ENCODE measurements at places on chromosomes 5 and 9.

GRCh38 chr5:37954561-37954960, 114.7 kb upstream of the GDNF start:
- no peak for DNase-seq

DNA sequence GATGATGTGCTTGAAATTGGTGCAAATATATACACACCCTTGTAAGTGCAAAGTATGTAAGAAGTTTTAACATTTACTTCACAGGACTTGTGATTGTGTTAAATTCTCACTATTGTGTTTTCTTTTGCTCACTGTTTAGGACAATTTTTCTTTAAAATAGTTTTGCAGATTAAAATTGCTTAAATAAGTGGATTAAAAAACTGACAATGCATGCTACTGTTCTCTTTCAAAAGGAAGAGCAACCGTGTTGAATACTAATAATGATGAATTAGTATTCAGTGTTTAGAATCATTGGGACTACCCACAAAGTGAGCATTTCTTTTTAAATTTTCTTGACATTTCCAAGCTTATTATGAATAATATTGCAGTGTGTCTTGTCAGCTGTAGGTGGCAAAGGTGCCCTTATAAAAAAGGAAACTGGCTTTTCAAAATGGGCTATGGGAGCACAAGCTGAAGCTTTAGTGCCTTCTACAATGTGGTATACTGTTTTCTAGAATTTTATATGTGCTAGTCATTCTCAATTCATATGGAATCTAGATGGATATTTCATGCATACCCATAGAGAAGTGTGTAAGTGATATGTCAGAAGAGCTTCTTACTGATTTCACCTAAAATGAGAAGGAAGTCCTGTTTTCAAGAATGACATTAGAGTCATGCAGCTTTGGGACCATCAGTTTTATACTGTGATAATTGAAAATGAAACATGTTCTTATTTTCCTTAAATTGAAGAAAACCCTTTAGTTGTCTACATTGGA, 35.4 kb downstream of the SREK1 start:
- no peak for DNase-seq

DNA sequence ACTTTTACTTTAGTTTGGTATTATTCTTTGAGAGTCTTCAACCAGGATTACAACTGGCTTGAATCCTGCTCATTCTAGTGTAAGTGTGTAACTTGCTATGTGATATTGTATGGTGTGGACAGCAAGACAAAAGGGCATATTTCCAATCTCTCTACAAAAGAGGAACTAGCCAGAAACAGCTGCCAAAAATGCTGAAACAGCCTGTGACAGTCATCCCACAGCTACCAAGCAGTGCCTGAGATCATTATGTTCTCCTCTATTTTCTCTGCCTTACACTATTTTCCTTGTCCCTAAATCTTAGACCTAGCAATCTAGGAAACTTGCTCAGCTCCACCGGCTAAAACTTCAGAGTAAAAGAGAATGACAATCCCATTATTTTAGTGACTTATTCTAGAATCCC, 42.8 kb downstream of the WDR41 start:
- DNase-seq = no peak

- no peak for DNase-seq
Measured at GRCh38 chr9:129282731-129283211, 104.7 kb upstream of the IER5L start.

- no peak for DNase-seq
Measured at GRCh38 chr5:162800301-162800700, 637.1 kb upstream of the CCNG1 start.

GRCh38 chr5:102850503-102850902, 95.4 kb downstream of the PAM start:
- no peak for DNase-seq

DNA sequence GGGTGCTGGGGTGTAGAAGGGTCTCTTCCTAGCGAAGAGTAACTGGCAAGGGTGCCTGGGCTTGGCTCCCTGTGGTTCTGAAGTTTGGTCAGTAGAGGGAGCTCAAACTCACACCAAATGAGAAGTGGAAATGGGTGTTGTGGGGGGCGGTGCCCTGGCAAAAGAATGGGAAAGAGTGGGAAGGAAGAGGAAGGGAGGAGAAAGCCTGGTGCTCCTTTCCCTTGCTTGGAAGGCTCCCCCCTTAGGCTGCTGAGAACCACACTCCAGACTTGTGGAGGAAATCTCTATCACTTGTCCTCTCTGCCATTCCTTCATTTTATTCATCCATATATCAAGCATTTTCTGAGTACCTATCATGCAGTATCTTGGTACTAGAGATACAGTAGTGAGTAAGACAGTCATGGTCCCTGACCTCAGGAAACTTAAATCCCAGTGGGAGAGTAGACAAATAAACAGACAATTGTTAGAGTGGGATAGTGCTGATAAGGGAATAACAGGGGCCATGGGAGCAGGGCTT, 13.0 kb downstream of the SLC4A9 start:
- DNase-seq = peak; percentile 87

DNA sequence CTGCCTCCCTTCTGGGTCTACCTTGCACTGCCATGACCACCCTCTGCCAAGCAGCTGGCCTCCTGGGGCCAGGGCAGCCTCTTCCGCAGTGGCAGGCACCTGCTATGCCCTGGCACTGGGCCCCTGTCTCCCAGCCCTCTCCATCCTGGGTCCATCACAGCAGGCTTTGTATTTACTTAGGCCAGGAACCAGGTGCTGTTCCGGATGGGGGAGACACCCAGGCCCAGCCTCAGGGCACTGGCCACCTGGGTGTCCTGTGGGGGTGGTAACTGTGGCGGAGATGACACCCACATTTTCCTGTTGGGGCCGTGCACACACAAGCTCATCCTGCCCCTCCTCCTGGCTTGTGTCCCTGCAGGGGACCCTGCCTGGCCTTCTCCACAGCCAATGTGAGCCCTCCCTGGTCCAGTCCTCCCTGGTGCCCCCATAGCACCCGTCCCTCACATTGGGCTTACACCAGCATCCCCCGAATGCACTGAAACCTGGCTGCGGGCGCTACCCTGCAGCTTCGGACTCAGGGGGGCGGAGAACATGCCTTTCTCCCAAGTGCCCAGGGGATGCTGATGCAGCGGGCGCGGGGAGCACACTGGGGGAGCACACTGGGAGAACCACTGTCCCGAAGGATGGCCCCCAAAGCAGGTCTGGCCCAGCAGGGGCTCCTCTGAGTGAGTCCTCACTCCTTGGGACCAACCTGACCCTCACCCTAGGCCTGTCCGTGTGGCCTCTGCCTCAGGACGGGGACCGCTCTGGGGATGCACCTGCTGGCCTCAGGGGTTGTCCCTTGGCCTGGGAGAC, 17.9 kb downstream of the FAM163B start:
- DNase-seq = no peak

GRCh38 chr5:135007749-135008363, 26.2 kb downstream of the PITX1 start:
- no peak for DNase-seq

DNA sequence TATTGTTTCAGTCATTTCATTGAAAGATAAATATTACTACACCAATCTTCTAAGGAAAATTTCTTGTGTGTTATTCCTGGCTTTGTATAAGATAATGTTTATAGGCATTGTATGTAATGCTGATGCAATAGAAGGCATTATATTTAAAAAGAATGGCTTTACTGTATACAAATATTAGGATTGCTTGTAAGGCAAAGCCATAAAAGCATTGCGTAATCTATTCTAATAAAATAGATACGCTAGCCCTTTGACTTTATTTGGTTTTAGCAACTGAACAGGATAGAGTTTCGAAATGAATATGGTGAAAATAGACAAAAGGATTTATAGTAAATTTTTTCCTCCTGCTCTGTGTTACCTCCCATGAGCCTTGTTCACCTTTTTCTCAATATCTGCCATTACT, 5.5 kb upstream of the LYSMD3 start:
- no peak for DNase-seq

DNA sequence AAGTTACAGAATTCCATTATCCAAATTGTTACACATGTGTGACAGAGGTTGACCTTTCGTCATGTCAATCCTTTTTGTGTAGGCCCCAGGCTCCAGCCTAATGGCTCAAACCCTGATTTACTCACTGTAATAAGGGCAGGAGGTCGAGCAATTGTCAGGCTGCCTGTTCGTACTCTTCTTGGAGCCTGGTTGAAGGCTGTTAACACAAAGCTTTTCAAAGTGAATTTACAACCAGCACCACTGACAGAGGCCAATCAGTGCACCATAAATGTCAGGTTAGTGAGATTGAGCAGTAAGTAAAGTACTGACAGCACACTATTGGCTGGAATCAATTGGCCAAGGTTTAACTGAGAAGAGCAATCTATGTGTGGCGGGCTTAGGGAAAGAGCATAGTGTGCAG, 16.8 kb downstream of the PRDM6 start:
- no peak for DNase-seq

DNA sequence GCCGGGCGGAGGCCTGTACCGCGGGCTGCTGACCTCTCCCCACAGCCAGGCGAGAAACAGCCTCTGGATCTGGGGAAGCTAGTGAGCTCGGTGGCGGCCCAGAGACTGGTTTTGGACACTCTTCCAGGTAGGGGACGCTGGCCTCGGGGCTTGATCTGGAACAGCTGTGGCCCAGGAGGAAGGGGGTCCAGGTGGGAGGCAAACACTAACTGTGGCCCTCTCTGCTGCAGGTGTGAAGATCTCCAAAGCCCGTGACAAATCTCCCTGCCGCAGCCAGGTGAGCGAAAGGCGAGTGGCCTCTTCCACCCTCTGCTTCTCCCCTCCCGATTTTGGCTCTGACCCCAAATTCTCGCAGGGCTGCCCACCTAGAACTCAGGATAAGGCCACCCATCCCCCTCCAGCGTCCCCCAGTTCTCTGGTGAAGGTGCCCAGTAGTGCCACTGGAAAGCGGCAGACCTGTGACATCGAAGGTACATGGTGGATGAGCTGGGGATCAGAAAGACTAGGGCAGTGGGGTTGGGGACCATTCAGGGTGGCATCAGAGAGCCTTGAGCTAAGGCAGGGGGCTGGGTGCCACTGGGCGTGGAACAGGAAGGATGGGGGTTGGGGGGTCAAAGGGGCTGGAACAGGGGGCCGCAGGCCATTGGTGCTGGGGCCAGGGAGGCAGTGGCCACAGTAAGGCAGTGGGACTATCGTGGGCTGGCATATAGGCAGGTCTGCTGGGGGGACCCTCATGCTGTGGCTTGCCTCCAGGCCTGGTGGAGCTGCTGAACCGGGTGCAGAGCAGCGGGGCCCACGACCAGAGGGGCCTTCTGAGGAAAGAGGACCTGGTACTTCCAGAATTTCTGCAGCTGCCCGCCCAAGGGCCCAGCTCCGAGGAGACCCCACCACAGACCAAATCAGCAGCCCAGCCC, 12.9 kb upstream of the SLC34A1 start:
- no peak for DNase-seq

DNA sequence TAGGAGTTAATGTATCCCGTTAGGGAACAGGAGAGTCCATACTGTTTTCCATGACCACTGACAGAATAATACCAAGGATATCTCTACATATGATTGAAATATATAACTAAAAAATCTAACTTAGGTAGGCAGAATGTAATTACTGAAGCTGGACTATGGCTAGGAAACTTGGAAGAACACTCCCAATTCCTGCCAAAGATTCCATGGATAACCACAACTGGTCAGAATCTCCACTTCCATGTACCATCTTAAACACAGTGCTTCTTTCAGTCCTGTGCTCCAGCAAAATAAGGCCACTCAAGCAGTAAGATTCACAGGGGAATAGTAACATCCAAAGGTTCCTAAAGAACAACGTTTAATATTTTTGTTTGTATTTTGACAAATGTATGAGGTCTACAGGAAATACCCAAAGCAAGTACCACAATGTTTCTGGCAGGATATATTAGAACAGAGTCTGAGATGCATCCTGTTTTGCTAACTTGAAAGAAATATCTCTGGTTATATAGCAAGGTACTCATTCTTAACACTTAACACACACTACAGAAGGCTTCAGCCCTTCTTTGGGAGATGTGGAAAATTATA, 295.0 kb downstream of the ADAMTS6 start:
- peak; percentile 26 for DNase-seq

DNA sequence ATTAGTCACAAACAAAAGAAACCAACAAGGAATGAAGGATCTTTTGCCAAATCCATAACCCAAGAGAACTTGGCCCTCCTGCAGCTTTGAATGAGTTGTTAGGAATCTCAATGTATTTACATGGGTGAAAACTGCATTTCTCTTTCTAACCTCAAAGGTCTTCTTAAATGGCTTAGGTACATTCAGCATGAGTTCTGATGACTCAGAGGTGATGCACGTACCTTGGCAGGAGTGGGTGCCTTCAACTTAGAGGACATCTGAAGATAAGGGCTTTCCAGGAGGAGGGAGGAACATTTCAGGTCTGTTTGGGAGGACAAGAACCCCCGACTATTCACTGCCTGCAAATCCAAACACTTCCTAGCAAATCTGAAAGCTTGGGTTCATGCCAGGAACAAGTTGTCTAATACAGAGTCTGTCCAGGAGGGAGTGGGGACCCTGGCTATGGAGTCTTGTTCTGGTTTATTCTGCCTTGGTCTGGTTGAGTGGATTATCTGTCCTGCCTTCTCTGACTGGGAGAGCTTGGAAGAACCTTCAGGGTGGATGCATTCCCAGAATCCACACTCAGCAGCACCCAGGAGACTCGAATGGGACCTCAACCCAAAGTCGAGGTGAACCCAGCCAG, 65.7 kb downstream of the IRX2 start:
- peak; percentile 60 for DNase-seq

- no peak for DNase-seq
Measured at GRCh38 chr5:84568171-84568570, 183.5 kb upstream of the EDIL3 start.

GRCh38 chr5:178450121-178451028, 139.8 kb downstream of the COL23A1 start:
- no peak for DNase-seq

DNA sequence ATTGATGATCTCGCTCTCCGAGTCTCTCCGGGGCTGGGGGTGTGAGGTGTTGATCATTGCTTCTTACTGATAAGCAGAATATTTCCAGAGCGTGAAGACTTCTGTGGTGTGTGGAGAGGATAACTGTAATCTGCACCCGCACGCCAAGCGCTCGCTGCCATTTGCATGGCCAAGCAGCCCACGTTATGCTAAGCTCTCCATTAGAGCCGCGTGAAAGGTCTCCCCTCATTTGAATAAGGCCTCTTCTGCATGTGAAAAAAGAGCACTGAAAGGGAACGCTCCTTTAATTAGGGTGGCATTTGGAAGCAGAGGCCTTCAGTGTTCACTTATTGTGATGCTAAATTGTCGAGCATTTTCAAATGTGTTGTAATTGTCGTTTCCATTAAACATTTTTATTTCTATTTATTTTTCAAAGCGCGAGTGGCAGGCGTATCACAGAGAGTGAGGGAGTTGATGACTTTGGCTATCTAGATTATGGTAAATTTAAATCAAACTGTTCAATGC, 163.6 kb upstream of the IRX2 start:
- no peak for DNase-seq

GRCh38 chr5:118788351-118788750, 200.0 kb downstream of the DTWD2 start:
- no peak for DNase-seq

- DNase-seq = no peak
Measured at GRCh38 chr5:167177736-167178135, 1113.7 kb upstream of the WWC1 start.

DNA sequence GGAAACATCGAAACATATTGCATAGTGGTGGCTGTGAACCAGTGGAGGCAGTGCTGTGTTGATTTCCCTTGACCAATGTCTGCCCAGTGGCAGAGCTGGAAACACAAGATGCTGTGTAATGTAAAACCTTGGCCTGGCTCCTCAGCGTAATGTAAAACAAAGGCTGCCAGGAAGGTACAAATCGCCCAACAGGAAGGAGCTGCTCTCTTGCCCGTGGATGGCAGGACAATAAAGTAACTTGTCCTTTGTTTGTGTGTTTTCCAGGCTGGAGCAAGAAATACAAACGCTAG, 143.4 kb downstream of the PALM2AKAP2 start:
- no peak for DNase-seq

GRCh38 chr9:84988621-84989020, 319.1 kb downstream of the NTRK2 start:
- DNase-seq = no peak

GRCh38 chr5:163770625-163771024, 265.2 kb downstream of the MAT2B start:
- peak; percentile 24 for DNase-seq

Measured in fibroblast of the aortic adventitia (primary cell).